Karpas-422 (cell line): ENCODE measurements at places on chromosomes 7 and 10. TPM values are rescaled to one million over a fixed set of nuclear protein-coding genes. Genes with fewer than 3 reads are reported as not detected.

SEPHS1 gene
- total RNA-seq = 70.0 and 81.0 TPM in 2 replicates

RET gene
- not detected in 2 replicates for total RNA-seq

UNC5B gene
- not detected in 2 replicates for total RNA-seq

TEX47 gene
- total RNA-seq = not detected in 2 replicates

FAM13C gene
- not detected in 2 replicates for total RNA-seq

WIPF3 gene
- total RNA-seq = not detected in 2 replicates

HMX2 gene
- total RNA-seq = not detected in 2 replicates

ENKUR gene
- total RNA-seq = not detected in 2 replicates

INPP5A gene
- 9.1 and 11.8 TPM in 2 replicates for total RNA-seq

PRSS2 gene
- not detected in 2 replicates for total RNA-seq

VWC2 gene
- not detected in 2 replicates for total RNA-seq

UNCX gene
- total RNA-seq = not detected in 2 replicates

FAM25C gene
- total RNA-seq = not detected in 2 replicates

UBN2 gene
- 5.6 and 8.9 TPM in 2 replicates for total RNA-seq

ANAPC16 gene
- total RNA-seq = 90.4 and 129 TPM in 2 replicates

ASAH2B gene
- total RNA-seq = 2.5 and 5.2 TPM in 2 replicates

UCN3 gene
- total RNA-seq = not detected in 2 replicates

AEBP1 gene
- 5.9 TPM in 1 of 2 replicates, not detected in the other for total RNA-seq

RTKN2 gene
- not detected in 2 replicates for total RNA-seq

ANK3 gene
- 3.3 and 7.0 TPM in 2 replicates for total RNA-seq

SPDYE2B gene
- not detected in 2 replicates for total RNA-seq

PRRT4 gene
- not detected in 2 replicates for total RNA-seq

GRM3 gene
- total RNA-seq = 0.51 TPM in 1 of 2 replicates, not detected in the other

ANKRD7 gene
- 1.7 and 2.8 TPM in 2 replicates for total RNA-seq

VENTX gene
- total RNA-seq = not detected in 2 replicates

SORCS3 gene
- total RNA-seq = not detected in 2 replicates

PARD3 gene
- not detected in 2 replicates for total RNA-seq

AQP1 gene
- total RNA-seq = 0.22 and 0.82 TPM in 2 replicates

ANXA8 gene
- total RNA-seq = not detected in 2 replicates

SYT15 gene
- total RNA-seq = 0.60 TPM in 1 of 2 replicates, not detected in the other

FZD1 gene
- 7.9 and 10.0 TPM in 2 replicates for total RNA-seq

DRGX gene
- total RNA-seq = not detected in 2 replicates

CDK5 gene
- total RNA-seq = 13.6 and 33.0 TPM in 2 replicates

FRAT1 gene
- 2.5 and 3.6 TPM in 2 replicates for total RNA-seq

HTR5A gene
- total RNA-seq = not detected in 2 replicates

LOXL4 gene
- total RNA-seq = not detected in 2 replicates

ETV1 gene
- total RNA-seq = not detected in 2 replicates

JAKMIP3 gene
- total RNA-seq = 0.07 TPM in 1 of 2 replicates, not detected in the other

CUZD1 gene
- 1.1 and 1.2 TPM in 2 replicates for total RNA-seq

LHFPL3 gene
- not detected in 2 replicates for total RNA-seq

MKI67 gene
- total RNA-seq = 23.7 and 33.1 TPM in 2 replicates

NUTM2B gene
- total RNA-seq = 0.34 and 0.61 TPM in 2 replicates

ARHGAP22 gene
- total RNA-seq = 0.07 and 6.1 TPM in 2 replicates

GSDME gene
- 6.0 and 9.8 TPM in 2 replicates for total RNA-seq

OPN1SW gene
- total RNA-seq = not detected in 2 replicates

TEX36 gene
- total RNA-seq = not detected in 2 replicates

CACNA2D1 gene
- total RNA-seq = not detected in 2 replicates

SAP25 gene
- total RNA-seq = 2.5 and 4.9 TPM in 2 replicates

LRRC4 gene
- total RNA-seq = 39.6 and 52.0 TPM in 2 replicates

DNAJC12 gene
- total RNA-seq = 52.2 and 72.8 TPM in 2 replicates

HACD1 gene
- total RNA-seq = not detected in 2 replicates

FBXO24 gene
- 1.0 TPM in 1 of 2 replicates, not detected in the other for total RNA-seq

TMEM213 gene
- not detected in 2 replicates for total RNA-seq

STEAP1 gene
- total RNA-seq = not detected in 2 replicates

NOS3 gene
- 59.8 and 62.5 TPM in 2 replicates for total RNA-seq

ERVW-1 gene
- not detected in 2 replicates for total RNA-seq

GJD4 gene
- not detected in 2 replicates for total RNA-seq
